NCI-H2081 (cell line): ENCODE measurements at places on chromosomes 5 and 9.

DNA sequence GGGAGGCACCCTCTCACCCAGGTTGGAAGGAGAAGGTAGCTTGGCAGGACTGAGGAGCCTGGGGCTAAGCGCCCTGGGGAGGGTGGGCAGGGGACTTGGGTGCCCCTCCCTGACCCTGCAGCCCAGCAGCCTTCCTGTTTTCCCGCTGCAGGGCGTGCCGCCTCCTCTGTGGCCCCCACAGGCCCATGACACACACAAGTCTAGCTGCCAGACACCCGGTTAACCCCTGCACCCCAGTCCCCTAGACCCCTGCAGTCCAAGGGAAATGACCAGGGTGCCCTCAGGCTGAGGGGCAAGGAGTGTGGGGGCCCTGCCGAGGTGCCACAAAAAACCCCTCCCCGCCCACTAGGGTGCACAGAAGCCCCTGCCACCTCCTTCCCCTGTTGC is 33.0 kb downstream of the GOLGA2 start:
- no peak for DNase-seq

DNA sequence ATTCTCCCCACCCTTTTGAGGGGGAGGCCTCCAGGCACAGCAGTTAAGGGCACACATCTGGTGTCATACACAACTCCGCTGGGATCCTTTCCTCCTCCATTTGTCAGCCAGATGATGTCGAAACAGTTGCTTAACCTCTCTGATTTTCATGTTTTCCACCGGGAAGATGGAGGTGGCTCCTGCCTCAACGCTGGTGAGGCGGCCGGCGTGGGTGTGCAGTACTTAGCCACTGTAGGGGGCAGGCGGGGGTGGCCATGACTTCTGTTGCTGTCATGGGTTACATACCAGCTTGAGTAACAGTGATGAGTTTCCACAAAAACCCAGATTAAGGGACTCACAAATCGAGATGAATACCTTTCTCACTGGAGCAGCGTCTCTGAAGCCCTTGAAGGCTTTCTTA is 63.1 kb upstream of the EPB41L4B start:
- DNase-seq: no peak

DNA sequence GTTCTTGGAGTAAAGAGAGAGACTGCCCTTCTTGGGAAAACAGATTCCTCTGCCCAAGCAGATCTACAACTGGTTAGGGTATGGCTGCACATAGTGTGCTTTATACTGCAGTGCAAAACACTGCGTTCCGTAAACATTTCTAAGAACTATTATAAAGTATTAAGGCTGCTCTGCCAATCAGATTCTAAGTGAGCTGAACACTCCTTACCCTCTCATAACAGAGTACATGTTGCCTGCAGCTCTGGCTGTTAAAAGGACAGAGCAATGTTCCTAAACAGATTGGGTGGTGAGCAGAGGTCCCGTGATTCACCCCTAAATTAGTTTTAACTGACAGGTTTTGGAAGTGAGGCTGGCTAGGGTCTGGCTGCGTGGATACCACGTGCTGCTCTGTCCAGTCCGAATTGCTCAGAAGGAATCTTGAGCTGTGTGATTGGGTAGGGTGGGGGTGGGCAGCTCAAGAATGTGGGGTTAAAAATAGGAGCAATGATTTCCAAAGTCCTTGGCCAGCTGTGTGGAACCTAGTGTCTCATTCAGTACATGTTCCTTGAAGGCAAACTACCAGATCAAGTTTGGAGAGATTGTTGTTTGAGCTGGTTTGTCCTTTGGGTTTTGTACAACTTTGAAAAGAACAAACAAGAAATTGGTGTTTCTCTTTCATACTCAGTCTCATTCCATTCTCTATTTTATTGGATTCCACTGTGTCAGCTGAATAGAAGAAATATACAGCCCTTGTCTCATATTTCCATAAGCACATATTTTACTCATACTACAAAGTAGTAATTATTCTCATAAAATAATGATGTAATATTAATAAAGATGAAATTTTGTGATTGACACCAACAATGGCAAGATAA is 497.6 kb upstream of the CD180 start:
- no peak for DNase-seq

GRCh38 chr5:44001675-44002380 is 387.4 kb downstream of the FGF10 start:
- DNase-seq: no peak

DNA sequence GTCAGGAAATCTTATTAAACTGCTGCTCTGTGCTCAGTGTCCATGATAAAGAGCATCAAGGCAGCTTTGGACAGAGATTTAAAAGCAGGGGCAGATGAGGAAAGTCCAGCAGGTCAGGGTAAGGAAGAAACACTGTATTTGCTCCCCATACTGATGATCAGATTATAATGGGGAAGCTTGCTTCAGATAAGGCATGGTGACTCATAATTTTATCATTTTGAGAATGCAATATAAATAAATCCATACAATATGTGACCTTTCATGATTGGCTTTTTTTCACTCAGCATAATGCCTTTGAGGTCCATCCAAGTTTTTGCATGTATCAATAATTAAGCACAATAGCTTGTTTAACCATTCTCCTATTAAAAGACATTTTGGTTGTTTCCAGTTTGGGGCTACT is 48.1 kb upstream of the LHFPL2 start:
- DNase-seq: no peak

DNA sequence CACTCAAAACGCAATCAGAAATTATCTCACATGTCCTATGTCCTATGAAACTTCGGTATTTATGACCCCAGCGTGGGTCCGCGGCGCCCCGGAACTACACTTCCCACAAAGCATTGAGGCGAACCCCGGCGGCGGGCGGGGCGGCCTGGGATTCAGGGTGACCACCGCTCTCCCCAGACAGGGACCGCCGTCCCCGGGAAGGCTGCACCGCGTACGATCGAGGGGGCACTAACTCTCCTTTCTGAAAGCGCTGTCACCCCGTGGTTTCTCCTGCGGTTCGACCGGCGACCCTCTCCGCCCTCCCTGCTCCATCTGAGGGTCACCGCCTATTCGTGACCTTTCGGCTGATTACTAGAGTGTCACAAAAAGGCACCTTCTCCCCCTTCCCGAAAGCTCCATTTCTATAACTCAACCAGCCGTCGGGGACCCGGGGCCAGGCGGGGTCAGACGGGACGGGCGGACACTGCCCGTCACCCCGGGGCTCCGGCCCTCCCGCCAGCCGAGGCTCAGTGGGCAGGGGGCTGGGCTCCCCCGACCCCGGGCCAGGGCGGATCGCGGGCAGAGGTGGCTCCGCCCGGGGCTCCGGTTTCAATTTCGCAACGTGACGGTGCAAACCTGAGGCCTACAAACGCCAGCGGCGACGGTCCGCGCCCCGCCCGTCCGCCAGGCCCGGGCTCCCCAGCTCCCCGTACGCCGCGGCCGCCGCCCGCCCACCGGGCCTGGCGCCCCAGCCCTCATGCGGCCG is 1.3 kb downstream of the ECPAS start:
- peak; percentile 53 for DNase-seq
